Esophagus squamous epithelium (tissue), 5 donors: ENCODE measurements at places on chromosomes 2 and 18.

DNA sequence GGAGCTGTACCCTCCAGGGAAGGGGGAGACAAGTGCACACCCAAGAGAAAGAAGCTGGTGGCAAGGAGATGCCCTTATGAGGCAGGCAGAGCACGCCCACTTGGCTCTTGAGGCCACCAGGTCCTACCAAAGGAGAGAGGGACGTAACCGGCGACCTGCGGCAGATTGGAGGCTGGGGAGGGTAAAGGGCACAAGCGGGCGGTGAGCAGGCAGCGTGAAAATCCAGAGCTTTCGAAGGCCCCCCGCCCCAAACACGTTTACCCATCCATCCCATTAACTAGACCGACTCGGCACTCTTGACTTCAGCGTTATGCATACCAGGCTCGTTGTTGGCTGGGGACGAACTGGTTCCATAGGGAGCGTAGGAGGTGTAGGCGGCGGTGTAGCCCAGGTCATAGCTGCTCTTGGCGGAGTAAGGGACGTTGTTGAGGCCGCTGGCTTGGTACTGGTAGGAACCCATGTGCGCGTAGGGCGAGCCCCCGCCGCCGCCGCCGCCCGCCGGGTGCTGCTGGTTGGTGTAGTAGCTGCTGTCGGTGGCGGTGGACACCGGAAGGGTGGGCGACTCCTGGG lies 794 bp downstream of the DLX2 start:
- DNase-seq: no peak

GRCh38 chr2:30165050-30165520 lies 18.3 kb downstream of the YPEL5 start:
- no peak for DNase-seq

- DNase-seq: no peak
Observed at GRCh38 chr18:75698861-75699260, 271.4 kb upstream of the SMIM21 start.

- no peak for DNase-seq
Observed at GRCh38 chr18:8834881-8835280, 129.5 kb downstream of the MTCL1 start.

DNA sequence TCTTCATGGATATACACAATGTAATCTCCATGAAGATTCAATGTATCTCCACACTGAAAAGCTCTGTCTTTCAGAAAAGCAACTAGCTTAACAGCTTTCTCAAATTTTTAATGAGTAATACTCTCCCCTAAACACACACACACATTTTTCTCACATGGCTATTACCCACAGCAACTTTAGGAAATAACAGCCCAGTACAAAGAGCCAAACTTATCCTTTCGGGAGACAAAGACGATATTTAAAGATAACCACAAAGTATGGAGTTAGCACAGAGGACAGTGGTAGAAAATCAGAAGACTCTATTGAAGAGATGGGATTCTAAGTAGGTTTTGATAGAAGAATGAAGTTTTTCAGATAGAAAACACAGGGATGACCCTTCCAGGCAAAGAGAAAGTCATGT lies 394.9 kb upstream of the TRIB2 start:
- no peak for DNase-seq

GRCh38 chr2:155485141-155485842 lies 786.8 kb downstream of the KCNJ3 start:
- DNase-seq: no peak
